ENCODE measurements at places on chromosomes 12 and 14. TPM values are rescaled to one million over a fixed set of nuclear protein-coding genes. Genes with fewer than 3 reads are reported as not detected.

Gene GLT1D1
- 1.5 TPM for total RNA-seq

Gene NTS
- 22.1 TPM for total RNA-seq

DNA sequence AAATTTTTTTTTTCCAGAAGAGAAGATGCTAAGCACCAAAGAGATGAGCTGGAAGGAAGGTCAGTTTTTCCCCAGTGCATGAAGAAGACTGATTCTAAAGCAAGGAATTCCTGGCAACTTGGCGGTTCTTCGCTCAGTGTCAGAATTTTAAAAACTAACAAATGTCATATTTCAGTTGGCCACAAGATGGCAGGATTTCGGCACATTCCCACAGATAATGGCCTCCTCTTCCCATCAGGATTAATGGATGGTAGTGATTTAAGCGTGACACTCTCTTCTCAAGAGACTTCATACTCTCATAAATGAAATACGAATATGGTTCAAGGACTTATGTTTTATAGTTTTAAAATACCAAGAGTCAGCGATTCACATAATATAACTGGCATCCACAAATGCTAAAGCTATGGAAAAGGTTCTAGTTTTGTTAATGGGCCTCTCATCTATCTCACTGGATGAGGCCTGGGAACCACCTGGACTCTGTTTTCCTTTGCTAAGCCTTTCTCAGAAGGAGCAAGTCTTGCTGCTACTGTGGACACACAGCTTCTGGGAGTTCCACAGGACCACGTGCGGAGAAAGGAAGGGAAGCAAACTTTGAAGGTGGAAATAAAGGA is 46.1 kb upstream of the PTPRO start:
- DNase-seq = no peak

GRCh38 chr12:120110550-120111501 is 5.7 kb downstream of the RAB35 start:
- peak; percentile 33 for DNase-seq

DNA sequence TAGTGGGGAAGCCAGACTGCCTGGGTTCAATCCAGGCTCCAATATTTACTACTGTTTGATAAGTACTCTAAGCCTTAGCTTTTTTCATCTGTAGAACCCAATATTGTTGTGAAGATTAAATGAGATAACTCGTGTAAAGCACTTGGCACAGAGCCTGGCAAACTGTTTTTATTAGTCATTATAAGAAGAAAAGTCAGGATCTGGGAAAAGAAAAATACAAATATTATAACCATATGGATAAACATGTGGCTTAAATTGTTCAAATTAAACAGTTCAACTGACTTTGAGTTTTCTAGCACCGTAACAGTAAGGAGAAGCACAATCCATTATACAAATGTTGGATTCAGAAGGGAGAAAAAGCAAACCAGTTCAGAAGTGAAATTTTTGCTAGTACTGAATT is 22.0 kb upstream of the CDK17 start:
- DNase-seq = no peak

- no peak for DNase-seq
Measured at GRCh38 chr12:57816001-57816854, 2.3 kb downstream of the AVIL start.

DNA sequence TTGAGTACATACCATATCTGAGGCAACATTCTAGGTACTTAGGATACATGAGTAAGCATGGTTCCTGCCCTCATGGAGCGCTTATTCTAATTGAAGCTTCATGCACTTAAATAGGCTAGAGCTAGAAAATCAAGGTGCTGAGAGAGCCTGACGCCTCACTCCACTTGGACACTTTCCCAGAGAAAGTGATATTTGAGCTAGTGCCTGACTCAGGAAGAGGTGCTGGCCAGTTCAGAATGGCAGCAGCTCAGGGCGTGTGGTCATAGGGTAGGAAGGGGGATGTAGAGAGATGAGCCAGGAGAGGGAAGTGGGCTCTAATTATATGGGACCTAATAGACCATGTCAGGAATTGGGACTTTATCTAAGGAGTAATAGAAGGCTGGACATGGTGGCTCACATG is 33.3 kb downstream of the TULP3 start:
- DNase-seq = no peak

- DNase-seq = no peak
Measured at GRCh38 chr12:115158816-115159215, 474.8 kb upstream of the TBX3 start.

- no peak for DNase-seq
Measured at GRCh38 chr12:71755146-71755892, 656 bp downstream of the RAB21 start.

DNA sequence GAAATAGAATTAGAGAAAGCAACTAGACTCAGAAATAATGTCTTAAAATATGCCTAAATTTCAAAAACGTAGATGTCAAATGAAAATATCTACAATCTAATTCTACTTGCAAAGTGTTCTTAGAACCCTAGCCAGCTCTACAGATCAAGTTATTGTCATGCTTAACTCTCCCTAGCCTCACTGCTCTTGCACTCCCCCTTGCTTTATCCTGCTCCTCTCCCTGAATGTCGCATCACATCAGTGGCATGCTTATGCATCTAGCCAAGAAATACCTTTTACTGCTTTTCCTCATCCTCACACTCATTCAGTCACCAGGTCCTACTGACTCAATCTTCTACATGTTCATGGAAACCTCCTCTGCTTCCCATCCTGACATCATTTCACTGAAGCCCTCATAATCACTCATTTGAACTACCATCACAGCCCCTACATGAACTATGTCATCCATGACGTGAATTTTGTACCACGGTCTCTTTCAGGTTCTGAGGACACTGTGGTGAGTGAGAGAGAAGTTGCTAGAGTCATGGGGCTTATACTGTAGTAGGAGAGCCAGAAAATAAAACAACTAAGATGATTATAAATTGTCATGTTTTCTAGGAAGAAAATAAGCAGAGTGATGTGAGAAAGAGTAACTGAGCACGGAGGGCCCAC is 22.6 kb upstream of the CRACR2A start:
- no peak for DNase-seq

DNA sequence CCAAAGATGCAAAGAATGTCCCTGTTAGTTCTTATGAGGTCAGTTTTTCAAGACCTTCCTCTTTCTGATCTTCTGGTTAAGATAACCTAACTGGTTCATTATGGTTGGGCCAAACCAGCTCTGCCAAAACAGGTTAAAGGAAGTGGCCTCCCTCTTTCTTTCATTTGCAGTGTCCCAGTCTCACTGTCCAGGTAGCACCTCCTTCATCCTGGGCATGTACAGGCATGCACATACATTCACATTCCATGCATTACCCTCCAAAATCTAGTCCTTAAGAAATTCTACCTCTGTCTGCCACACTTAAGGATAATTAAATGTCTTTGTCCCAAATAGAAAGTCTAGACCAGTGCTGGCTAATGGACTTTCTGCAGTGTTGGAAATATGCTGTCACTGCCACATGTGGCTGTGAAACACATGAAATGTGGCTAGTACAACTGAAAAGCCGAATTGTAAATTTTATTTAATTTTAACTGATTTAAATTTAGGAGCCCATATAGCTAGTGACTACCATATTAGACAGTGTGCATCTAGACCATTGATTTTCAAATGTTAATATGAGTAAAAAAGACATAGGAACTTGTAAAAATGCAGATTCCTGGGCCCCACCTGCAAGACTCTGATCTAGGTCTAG is 169.3 kb downstream of the PCNX1 start:
- no peak for DNase-seq

Data from WTC11 (cell line).